Nucleus accumbens (tissue), 56 donors: ENCODE measurements at places on chromosomes 7 and 10.

GRCh38 chr7:30465046-30465810 lies 13.4 kb downstream of the NOD1 start:
- no peak for DNase-seq

DNA sequence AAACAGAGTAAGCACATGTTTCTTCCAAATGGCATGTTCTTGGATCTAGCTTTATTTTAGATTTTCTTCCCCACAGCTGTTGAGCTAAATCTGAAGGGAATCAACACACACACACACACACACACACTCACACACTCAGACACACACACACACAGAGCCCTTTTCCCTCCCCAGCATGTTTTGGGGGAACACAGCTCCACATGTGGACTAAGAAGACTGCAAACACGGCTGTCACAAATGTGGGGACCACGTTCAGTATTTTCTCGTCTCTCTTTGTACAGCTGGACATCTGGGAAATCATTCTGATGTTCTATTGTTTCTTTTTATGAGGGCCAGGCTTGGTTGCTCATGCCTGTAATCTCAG lies 116.3 kb downstream of the ABLIM1 start:
- DNase-seq = no peak

DNA sequence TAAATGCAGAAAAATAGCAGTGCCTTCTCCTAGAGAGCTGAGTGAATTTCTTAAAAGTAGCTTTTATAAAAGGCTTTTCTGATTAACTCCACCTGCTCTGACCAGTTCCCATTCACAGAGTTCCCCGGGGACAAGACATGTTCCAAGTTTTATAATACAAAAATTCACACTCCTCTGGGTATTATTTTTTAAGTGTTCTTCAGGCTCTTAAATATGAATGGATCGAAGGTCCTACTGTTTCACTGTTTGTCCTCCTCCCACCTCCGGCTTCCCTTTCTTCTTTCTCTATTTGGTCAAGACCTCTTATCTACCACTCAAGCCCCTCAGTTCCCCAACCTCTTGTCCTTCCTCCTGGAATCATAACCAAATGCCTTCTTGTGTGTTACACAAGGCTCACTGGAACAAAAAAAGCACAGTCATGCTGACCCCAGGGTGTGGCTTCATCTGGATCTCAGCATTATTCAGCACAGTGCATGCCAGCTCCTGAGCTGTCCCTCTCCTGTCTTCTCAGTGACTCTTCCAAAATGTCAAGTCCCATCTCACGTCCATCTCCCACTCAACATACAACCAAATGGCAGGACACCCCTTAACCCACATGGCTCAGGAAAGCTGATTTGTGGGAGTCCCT lies 222.4 kb downstream of the SORCS1 start:
- DNase-seq = no peak

GRCh38 chr10:33653584-33654367 lies 319.3 kb upstream of the NRP1 start:
- DNase-seq = no peak

DNA sequence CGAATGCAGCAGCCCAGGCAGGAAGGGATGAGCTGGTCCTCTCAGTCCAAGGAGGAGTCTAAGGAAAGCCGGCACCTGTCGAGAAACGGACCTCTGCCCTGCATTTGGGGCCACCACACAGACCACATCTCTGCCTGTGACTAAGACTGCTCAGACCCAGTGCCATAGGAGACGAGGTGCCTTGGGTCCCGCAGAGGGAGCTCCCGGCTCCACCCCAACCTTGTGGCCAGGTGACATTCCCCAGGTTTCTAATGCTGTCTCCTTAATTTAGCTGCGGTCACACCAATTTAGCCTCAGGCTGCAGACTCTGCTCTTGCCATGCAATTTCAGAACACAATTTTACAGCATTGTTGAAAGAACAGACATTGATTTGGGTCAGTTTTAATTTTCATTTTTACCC lies 22.8 kb upstream of the CRHR2 start:
- DNase-seq = no peak

GRCh38 chr10:101672536-101672935 lies 22.4 kb downstream of the FBXW4 start:
- peak; percentile 19 for DNase-seq

- no peak for DNase-seq
These were observed 136.4 kb upstream of the ASAH2 start for GRCh38 chr10:50387732-50388073.

GRCh38 chr7:80589631-80590030 lies 48.8 kb upstream of the CD36 start:
- no peak for DNase-seq

GRCh38 chr10:69569396-69569934 lies 3.8 kb downstream of the NEUROG3 start:
- DNase-seq = no peak

DNA sequence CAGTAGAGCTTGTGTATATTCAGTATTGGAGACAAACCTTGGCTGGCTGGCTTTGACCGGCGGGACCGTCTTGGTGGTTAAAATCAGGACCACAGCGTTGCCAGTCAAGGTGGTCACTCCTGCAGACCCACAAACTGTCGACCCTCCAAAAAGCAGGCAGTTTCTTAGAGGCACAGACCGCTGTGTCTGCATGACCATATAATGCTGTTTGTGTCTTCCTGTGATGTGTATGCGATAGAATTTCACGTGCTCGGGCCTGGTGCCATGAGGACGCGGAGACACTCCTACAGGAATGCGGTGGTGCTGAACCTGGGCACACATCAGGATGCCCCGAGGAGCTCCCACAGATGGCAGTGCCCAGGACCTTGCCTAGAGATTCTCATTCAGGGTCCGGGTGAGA lies 34.8 kb downstream of the BNIP3 start:
- no peak for DNase-seq

DNA sequence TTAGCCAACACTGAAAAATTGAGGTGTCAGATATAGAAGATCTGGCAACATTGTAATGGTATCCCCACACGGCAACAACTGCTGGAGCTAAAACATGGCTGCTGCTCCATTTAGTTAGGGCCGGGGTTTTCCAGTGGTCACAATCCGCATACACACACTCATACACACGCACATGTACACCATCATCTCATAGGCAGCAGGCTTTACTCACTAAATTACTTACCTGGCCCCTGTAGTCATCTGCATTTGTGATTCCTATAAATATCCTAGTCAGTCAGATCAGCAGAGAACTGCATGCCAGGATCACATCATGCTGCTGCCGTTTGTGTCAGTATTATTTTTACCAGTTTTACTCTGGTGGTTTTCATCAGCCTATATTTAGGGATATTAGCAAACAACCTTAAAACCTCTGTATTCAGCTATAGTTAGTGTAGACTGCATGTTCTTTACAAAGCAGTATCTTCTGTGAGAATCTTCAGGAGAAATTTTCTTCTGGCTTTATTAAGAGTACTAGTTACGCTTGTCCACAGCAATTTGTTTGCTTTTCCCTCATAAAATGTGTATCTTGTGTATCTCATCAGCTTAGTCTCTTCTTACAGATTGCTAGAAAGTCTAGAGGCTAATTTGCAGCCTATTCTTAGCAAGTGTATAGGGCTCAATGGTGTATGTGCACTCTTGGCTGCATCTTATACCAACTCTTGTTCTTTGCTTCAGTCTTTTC lies 38.3 kb upstream of the PTPN12 start:
- DNase-seq = no peak

DNA sequence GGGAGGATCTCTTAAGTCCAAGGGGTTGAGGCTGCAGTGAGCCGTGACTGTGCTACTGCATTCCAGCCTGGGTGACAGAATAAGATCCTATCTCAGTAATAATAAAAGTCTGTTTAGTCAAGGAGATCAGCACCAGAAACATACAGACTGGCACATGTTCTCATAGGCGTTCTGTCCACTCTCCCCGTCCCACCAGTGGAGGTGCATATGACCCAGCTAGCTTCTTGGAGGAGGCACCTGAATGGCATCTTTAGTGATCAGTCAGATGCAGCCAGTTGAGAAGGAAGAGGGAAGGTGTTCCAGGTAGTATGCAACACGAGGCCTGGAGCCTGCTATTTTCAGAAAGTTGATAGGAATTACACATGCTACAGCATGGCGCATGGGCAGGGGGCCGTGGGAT lies 45.3 kb upstream of the SVIL start:
- no peak for DNase-seq

GRCh38 chr7:102068846-102069245 lies 217.8 kb upstream of the SH2B2 start:
- no peak for DNase-seq
